ENCODE measurements at places on chromosomes 12 and 14.

DNA sequence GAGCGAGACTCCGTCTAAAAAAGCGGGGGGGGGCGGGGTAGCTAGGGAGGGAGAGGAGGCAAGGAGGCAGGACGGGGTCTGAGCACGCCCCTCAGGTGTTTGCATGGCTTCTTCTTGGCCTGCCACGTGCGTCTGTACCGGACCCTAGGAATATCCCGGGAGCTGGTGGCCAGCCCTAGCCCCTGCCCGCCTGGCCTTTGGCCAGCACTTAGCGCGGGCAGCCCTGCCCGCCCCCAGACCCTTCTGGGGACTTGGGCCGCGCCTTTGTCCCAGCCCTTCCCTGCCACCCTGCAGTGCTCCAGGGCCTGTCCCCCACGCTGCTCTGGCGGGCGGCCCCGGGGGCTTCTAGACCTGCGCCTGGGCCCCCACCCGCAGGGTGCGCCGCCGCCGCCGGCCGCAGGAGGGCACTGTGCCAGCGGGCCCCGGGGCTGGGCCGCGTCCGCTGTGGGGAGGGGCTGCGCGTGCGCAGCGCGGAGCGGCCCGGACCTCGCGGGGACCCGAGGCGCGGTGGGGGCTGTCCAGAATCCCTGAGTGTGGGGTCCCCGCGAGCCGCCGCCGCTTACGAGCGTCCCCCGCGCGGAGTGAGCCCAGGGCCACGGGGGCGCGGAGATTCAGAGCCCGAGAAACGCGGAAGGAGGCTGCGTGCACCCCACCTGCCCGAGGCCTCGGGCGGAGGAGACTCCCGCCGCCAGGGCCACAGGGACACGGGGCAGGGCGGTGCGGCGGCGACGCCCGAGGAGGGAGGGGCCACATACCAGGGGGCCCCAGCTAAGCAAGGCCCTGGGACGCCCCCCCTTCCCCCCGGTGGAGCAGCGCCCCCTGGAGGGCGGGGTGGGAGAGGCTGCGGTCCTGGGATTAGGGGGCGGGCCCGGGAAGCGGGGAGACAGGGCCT is 21.0 kb downstream of the SLC25A29 start:
- DNase-seq = peak; percentile 42

GRCh38 chr12:50084775-50085614 is at the start of gene SMARCD1:
SMARCD1 (plus strand) TSS chr12:50085342; CDS start chr12:50085370, 28 bp downstream.
- DNase-seq = peak; percentile 95

DNA sequence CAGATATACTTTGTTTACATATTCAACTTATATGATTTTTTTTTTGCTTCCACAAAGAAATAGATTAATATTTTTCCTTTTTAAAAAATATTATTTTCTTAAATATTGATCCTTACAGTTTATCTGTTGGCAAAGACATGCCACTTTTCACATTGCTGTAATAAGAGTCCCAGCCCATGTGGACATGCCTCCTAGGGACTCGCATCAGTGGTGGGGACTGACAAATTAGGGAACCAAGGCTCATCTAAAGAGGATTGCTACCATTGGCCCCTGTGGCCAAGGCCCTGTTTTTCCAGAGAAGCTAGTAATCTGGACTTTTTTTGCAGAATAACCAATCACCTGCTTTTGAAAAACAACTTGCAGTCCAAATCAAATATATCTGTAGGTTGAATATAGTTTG is 27.8 kb upstream of the BMAL2 start:
- no peak for DNase-seq

- DNase-seq = no peak
Measured at GRCh38 chr12:46450279-46450748, 77.7 kb upstream of the SLC38A2 start.

Measured in astrocyte of the spinal cord (primary cell).